Upper lobe of right lung (tissue), 1 donor: ENCODE measurements at places on chromosomes 16 and 17. TPM values are rescaled to one million over a fixed set of nuclear protein-coding genes. Genes with fewer than 3 reads are reported as not detected.

HOXB8 gene
- 1.0 TPM for total RNA-seq

GRCh38 chr17:29722411-29723198 is 99.9 kb upstream of the CORO6 start:
- H3K27me3 ChIP-seq, result no peaks in the 10 kb centered on the region
- H3K4me3 ChIP-seq, result peak overlapping the region; percentile 15
- DNase-seq, result no peak
- H3K27ac ChIP-seq, result peak overlapping the region; percentile 47
- H3K4me1 ChIP-seq, result peaks cover 48% of the 10 kb centered on the region

DNA sequence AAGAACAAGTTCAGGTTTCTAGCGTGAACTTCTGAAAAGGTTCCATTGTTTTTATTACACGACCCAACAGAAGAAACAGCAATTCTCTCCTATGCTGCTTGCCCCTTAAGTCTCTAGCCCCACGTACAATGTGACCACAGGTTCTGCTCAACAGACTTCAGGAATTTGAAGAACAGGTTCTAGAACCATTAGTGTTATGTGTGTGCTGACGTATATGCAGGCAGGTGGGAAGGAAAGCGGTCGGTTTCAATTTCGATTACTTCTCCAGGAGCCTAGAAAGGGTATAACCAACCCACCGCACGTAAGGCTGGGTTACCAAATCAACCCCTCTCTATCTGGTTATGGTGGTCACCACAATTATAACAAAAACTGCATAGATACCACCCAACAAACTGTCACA is 39.4 kb downstream of the XPO6 start:
- peaks cover 66% of the 10 kb centered on the region for H3K36me3 ChIP-seq
- peaks cover 3% of the 10 kb centered on the region for H3K4me1 ChIP-seq
- H3K4me3 ChIP-seq, result no peak overlapping the region
- H3K27me3 ChIP-seq, result no peaks in the 10 kb centered on the region
- no peak for DNase-seq

- H3K4me3 ChIP-seq, result no peak overlapping the region
- no peaks in the 10 kb centered on the region for H3K27me3 ChIP-seq
- peaks cover 56% of the 10 kb centered on the region for H3K4me1 ChIP-seq
- peaks cover 41% of the 10 kb centered on the region for H3K36me3 ChIP-seq
- no peak for DNase-seq
These were observed 4.1 kb downstream of the INPP5K start for GRCh38 chr17:1512351-1512750.

- no peaks in the 10 kb centered on the region for H3K36me3 ChIP-seq
- no peak overlapping the region for H3K4me3 ChIP-seq
- peaks cover 11% of the 10 kb centered on the region for H3K4me1 ChIP-seq
- no peak overlapping the region for H3K27ac ChIP-seq
These were observed 230.3 kb downstream of the ENGASE start for GRCh38 chr17:79304884-79305283.

GRCh38 chr17:81241648-81242420 is 2.7 kb downstream of the NDUFAF8 start:
- H3K4me3 ChIP-seq, result no peak overlapping the region
- H3K27me3 ChIP-seq, result no peaks in the 10 kb centered on the region
- no peak overlapping the region for H3K27ac ChIP-seq
- H3K4me1 ChIP-seq, result peaks cover 19% of the 10 kb centered on the region
- peaks cover 6% of the 10 kb centered on the region for H3K36me3 ChIP-seq
- DNase-seq, result no peak

CACNB1 gene
- 27.5 TPM for total RNA-seq

- H3K36me3 ChIP-seq, result no peaks in the 10 kb centered on the region
- no peak for DNase-seq
- no peaks in the 10 kb centered on the region for H3K27me3 ChIP-seq
These were observed 127.2 kb downstream of the AXIN2 start for GRCh38 chr17:65434251-65434650.

GRCh38 chr17:77542551-77543490 is 402.1 kb downstream of the SEC14L1 start:
- H3K4me1 ChIP-seq, result no peaks in the 10 kb centered on the region
- no peaks in the 10 kb centered on the region for H3K36me3 ChIP-seq
- H3K4me3 ChIP-seq, result no peak overlapping the region
- DNase-seq, result peak; percentile 79
- H3K27me3 ChIP-seq, result peaks cover 4% of the 10 kb centered on the region

DNA sequence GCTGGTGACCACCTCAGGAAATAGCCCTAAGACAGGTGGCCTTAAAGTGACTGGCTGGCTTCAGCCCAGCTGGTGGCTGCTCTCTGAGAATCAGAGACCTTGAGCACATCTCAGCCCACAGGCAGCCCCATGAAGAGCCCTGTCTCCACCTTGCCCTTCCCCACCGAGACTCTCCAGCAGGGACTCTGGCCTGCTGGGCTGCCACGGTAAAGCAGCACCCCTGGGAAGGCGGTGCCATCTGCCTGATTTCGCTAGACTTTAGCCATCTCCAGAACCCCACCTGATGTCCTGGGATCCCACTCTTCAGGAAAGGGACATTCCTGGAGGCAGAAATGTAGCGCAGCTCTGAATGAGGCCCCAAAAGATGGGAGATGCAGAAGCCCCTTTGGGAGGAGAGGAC is 45.2 kb upstream of the LGALS9 start:
- H3K27me3 ChIP-seq, result no peaks in the 10 kb centered on the region
- H3K4me3 ChIP-seq, result no peak overlapping the region
- H3K4me1 ChIP-seq, result no peaks in the 10 kb centered on the region
- no peak for DNase-seq
- H3K36me3 ChIP-seq, result peaks cover 42% of the 10 kb centered on the region
- H3K27ac ChIP-seq, result no peak overlapping the region

DNA sequence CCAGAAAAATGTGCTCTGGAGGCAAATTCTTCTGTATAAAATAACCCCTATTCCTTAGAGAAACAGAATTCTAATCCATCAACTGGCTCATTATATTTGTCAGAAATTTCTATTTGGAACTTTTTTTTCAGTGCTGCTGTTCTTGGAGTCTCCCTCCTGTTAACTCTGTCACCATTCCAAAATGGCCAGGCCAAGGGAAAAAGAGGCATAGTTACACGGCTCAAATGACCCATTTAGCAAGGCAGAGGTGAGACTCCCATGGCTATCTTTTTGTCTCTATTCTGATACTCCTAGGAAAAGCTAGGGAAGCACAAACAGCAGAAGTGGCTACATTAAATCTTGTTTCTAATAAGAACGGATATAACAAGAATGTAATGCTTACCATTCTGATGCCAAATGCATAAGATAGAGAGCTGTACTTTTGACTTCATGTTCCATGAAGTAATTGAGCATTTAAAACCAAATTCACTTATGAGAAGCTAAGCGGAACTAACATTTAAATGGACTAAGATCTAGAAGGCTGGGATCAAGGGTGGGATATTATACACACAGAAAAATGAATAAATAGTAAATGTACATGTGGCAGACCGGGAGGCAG is 64.4 kb upstream of the CORO6 start:
- H3K36me3 ChIP-seq, result peaks cover 26% of the 10 kb centered on the region
- peaks cover 29% of the 10 kb centered on the region for H3K4me1 ChIP-seq
- no peak for DNase-seq
- no peak overlapping the region for H3K4me3 ChIP-seq
- H3K27me3 ChIP-seq, result no peaks in the 10 kb centered on the region

SSTR5 gene
- not detected for total RNA-seq

DNA sequence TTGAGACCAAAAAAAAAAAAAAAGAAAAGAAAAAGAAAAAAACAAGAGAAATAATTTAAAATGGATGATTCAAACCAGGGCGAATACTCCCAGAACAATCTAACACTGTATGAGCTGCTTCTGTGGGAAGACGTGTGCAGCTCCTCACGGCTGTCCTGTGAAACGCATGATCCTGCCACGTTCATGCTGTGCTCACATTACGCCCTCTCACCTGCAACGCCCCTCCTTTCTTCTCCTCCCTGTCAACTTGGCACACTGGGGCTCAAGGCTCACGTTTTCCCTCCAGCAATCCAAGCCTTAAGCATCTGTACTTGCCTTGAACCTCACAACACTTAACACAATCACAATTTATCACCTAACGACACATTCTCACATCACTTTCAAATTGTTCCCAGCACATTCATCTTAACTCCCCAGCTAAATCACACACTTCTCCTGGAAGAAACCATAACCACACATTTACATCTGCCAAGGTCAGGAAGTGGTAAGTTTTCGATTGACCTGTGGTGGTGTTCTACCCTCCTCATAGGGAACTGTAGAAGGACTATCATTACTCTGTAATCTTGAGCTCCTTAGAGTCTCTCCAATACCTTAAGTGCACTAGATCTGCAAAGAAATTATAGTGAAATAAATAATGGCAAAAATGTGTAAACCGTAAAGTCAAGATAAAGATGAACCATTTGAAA is 29.1 kb downstream of the MBTPS1 start:
- peaks cover 11% of the 10 kb centered on the region for H3K4me1 ChIP-seq
- peaks cover 88% of the 10 kb centered on the region for H3K36me3 ChIP-seq
- H3K27me3 ChIP-seq, result no peaks in the 10 kb centered on the region
- H3K27ac ChIP-seq, result no peak overlapping the region
- no peak overlapping the region for H3K4me3 ChIP-seq
- DNase-seq, result no peak

- no peaks in the 10 kb centered on the region for H3K27me3 ChIP-seq
- peaks cover 11% of the 10 kb centered on the region for H3K4me1 ChIP-seq
- no peak for DNase-seq
- H3K27ac ChIP-seq, result peak overlapping the region; percentile 79
These were observed 4.4 kb downstream of the ZNF48 start for GRCh38 chr16:30399435-30400186.

IKZF3 gene
- total RNA-seq, result 8.2 TPM

RNF222 gene
- total RNA-seq, result not detected

PPM1D gene
- 22.3 TPM for total RNA-seq

MT1M gene
- total RNA-seq, result 40.3 TPM

CCL8 gene
- total RNA-seq, result 1.5 TPM

- no peaks in the 10 kb centered on the region for H3K27me3 ChIP-seq
- H3K4me1 ChIP-seq, result no peaks in the 10 kb centered on the region
- no peak overlapping the region for H3K27ac ChIP-seq
- no peak overlapping the region for H3K4me3 ChIP-seq
- peaks cover 16% of the 10 kb centered on the region for H3K36me3 ChIP-seq
These were observed 97.7 kb upstream of the FA2H start for GRCh38 chr16:74872302-74872701.

GPRC5B gene
- total RNA-seq, result 21.1 TPM

DNA sequence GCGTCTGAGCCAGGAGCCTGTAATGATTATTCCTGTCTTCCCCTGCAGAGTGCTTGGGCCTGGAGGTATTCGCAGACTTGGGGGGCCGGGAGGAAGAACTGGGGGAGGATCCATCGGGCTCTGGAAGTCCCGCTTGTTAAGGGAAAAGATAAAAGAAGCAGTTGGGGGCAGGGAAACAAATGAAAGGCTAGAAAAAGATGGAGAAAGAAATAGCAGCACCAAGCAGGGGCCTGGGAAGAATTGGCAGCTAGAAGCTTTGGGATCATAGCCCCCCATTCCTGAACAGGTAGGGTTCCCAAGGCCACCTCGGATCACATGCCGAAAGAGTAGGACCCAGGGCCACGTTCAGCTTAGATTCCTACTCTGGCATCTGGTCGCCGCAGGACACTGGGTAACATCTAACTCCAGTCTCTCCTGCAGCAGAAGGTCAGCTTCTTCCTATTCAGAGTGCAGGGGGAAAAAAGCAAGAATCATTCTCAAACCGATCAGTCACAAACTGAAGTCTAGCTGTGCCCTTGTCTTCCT is 23.6 kb downstream of the ADAM11 start:
- H3K27ac ChIP-seq, result peak overlapping the region; percentile 73
- no peak overlapping the region for H3K4me3 ChIP-seq
- DNase-seq, result peak; percentile 49
- no peaks in the 10 kb centered on the region for H3K36me3 ChIP-seq
- H3K4me1 ChIP-seq, result peaks cover 25% of the 10 kb centered on the region
- H3K27me3 ChIP-seq, result peaks cover 5% of the 10 kb centered on the region

DNA sequence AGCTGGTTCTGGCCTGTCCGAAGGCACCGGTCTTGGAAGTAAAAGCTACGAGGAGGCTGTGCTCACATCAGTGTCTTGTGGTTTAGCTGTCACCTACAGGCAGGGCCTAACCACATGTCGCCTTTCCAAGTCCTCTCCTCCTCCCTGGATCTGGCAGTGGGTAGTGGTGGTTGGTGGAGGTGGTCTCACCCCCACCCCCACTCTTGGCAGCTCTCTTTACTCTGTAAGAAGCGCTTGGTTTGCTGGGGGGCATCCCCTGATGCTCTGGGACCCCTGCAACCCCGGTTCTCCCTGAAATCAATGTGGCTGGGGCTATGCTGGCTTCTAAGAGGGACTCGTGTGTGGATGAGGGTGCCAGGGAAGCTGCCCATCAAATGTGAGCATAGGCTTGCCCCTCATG is 68.3 kb downstream of the WIPI1 start:
- H3K4me1 ChIP-seq, result peaks cover 11% of the 10 kb centered on the region
- no peak overlapping the region for H3K27ac ChIP-seq
- DNase-seq, result no peak
- no peak overlapping the region for H3K4me3 ChIP-seq

KCNAB3 gene
- total RNA-seq, result 5.9 TPM

GRCh38 chr17:61470530-61471136 is 18.4 kb downstream of the TBX4 start:
- no peaks in the 10 kb centered on the region for H3K4me1 ChIP-seq
- no peak overlapping the region for H3K27ac ChIP-seq
- H3K27me3 ChIP-seq, result no peaks in the 10 kb centered on the region
- peaks cover 5% of the 10 kb centered on the region for H3K36me3 ChIP-seq
- DNase-seq, result peak; percentile 43

DNA sequence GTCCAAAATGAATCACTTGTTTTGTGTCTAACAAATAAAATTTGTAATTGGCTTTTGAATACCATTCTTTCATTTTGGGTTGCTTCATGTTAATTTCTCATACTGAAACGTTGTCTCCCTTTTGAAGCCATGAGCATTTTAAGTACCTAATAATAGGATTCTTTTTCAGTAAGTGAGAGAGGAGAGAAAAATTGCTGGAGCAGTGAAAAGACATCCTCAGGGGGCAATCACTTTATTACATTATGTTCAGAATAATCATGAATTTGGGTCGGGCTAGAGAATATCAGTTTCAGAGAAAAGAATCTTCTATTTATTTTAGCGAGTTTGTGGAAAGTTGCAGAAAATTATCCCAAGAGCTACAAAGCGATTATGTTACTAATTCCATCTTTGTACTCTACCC is 96.8 kb downstream of the CNTNAP4 start:
- H3K36me3 ChIP-seq, result no peaks in the 10 kb centered on the region
- H3K4me1 ChIP-seq, result no peaks in the 10 kb centered on the region
- no peak overlapping the region for H3K4me3 ChIP-seq
- no peak for DNase-seq
- H3K27me3 ChIP-seq, result no peaks in the 10 kb centered on the region

- H3K4me1 ChIP-seq, result no peaks in the 10 kb centered on the region
- peaks cover 4% of the 10 kb centered on the region for H3K27me3 ChIP-seq
- H3K4me3 ChIP-seq, result no peak overlapping the region
- H3K36me3 ChIP-seq, result no peaks in the 10 kb centered on the region
These were observed 18.0 kb upstream of the CACNA1H start for GRCh38 chr16:1134776-1135458.

DNA sequence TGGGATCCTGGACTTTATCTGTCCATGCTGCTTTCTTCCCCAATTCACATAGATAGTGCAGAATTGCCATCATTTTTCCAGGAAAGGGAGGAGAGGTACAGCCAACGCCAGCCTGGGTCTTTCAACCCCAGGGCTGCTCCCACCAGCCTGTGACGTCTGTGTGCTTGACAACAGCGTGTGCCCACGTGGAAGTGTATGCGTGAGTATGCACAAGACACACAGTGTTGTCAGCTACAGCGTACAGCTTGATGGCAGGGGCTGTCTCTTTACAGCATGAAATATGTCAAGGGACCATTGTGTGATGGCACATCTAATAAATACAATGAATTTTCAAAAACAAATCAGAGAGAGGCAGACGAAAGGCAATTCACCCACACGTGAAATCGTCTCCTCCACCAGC is 62.3 kb downstream of the GSG1L start:
- no peaks in the 10 kb centered on the region for H3K36me3 ChIP-seq
- no peak overlapping the region for H3K4me3 ChIP-seq
- no peaks in the 10 kb centered on the region for H3K27me3 ChIP-seq

GRCh38 chr16:57701759-57702371 is 7.3 kb downstream of the DRC7 start:
- no peak for DNase-seq
- H3K27me3 ChIP-seq, result no peaks in the 10 kb centered on the region
